ENCODE measurements at places on chromosomes 2 and 18.

- no peak for DNase-seq
Observed at GRCh38 chr2:3192920-3193319, 184.7 kb downstream of the EIPR1 start.

GRCh38 chr2:240958366-240959213 is 39.8 kb upstream of the SNED1 start:
- no peak for DNase-seq

DNA sequence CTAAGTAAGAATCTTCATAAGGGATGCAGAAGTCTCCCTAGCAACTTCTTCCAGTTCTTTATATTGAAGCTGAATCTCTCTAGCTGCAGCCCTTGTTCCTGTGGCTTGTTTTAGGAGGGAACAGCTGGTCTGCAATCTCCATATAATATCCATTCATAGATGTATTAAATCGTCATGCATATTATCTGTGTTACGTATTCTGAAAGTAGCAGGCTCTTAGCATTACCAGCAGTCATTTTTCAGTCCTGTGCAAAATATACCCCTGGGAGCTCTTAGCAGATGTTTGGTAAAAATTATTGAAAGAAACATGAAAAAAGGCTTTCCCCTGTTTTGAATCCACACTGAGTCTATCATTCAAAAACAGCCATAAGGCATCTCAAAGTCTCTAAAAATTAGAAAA is 385.3 kb downstream of the IRS1 start:
- no peak for DNase-seq

- no peak for DNase-seq
Observed at GRCh38 chr18:10270151-10270571, 184.3 kb upstream of the APCDD1 start.

DNA sequence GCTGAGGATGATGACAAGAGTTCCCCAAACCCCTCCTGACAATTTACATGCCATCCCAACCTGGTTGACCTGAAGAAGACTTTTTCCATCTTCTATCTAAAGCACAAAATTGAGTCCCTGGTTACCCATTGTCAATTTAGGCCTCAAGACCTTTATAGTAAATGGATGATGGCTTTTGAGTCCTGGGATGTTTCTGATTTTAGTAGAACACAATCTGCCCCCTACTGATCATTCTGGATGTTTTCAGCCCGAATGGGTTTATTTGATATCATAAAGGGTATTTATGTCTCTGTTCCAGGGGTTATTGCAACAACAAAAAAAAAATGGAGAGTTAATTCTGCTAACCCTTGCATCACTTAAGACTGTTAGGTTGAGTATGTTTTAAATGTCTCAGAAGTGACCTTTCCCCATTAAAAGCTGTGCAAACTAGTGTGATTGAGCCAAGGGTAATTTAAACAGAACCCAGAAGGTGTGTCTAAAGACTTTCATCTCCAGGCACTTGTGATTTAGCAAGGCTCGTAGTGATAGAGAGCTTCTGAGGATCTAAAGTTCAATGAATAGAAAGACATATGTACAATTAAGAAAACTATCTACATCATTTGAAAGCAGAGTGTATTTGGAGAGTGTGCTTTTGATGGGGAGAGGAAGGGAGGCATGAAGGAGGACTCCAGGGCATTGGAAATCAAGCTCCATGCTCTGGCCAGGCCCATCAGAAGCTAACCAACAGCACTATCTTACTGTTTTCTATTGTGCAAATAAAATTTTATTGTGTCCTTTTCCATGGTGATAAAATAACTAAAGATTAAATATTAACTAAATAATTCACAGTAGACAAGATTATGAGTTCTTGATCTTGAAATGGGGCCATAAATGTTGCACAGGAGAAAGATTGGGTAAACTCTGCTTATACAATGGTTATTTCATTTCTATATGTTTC is 96.6 kb upstream of the NOSTRIN start:
- DNase-seq: no peak

GRCh38 chr18:39843546-39843945 is 2111.5 kb upstream of the PIK3C3 start:
- no peak for DNase-seq

- no peak for DNase-seq
Observed at GRCh38 chr2:66571918-66572317, 137.0 kb downstream of the MEIS1 start.

DNA sequence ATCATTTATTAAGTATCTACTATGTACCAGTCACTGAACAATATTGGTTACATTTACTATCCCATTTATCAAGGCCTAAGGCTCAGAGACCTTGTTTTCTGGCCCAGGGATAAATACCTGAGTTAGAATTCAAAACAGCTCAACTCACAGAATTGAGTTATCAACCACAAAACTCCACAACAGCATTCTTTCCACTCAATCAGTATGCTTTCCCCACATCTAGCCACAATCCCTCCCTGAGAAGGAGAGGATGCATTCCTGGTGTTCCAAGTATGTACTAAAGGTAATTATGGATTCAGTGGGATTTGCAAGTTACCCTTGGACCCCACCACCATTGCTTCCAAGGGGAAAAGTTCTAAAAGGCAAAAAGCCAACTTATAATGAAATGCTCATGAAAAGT is 104.2 kb upstream of the PID1 start:
- DNase-seq: no peak

- DNase-seq: peak; percentile 53
Observed at GRCh38 chr2:158457092-158457825, 507 bp downstream of the PKP4 start.

DNA sequence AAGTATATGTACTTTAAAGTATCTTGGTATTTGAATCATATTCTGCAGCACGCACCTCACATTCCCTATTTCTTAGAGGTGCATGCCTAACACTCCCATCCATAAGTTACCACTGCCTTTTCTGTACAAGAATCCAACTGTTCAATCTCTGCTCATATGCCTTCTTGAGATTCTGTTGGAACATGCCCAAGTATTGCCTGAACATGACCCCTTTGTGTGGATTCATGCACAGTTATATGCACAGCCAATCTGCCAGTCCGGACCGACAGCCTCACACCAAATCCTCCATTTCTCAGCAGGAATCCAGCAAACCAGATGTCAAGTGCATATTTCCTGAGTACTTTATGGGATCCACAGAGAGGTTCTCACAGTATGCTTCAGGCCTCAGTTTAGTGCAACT is 222.0 kb downstream of the TMEM182 start:
- DNase-seq: no peak

GRCh38 chr2:197256547-197257170 is 53.9 kb downstream of the ANKRD44 start:
- no peak for DNase-seq

DNA sequence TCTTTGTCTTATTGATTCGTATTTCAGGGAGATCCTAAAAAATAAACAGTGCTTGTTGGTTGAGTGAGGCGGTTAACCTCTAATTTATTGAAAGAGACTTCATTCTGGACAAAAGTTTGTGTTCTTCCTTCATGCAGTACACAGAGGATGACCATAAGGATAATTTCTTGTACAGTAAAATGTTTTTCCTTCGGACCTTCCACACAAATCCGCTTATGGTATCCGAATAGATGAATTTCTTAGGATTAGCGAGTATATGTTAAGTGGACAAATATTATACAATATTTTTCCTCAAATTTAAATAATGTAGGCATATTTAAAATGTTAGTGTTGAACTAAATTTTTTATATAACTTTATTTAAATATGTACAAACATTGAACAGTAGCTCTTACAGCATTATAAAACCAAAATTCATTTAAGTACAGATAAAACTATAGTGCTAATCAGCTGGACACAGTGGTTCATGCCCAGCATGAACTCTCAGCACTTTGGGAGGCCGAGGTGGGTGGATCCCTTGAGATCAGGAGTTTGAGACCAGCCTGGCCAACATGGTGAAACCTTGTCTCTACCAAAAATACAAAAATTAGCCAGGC is 84.4 kb downstream of the LPIN1 start:
- no peak for DNase-seq

DNA sequence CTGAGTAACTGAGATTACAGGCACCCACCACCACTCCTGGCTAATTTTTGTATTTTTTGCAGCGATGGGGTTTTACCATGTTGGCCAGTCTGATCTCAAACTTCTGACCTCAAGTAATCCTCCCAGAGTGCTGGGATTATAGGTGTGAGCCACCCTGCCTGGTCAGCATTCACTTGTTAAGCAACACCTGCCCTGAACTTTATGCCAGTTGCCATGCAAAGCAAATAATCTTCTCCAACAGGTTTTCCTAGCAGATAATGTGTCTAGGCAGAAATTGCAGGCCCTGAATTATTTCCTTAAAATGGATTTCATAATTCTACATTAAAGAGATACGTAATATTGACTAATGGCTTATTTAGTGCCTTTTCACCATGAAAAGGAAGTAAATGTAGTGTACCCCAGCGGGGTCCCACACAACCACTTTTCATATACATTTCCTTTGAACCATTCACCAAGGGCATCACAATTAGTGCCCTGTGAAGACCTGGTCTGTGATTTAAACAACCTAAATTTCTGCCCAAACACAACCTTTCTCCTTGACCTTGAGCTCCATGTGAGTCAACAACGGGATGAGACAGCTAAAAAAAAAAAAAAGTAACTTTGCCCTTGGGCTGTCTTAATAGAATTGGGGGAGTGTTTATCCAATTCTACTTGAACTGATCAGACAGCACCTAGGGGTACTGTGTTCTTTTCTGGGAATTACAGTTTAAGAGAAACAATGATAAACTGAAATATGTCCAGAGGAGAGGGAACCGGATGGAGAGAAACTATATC is 41.6 kb downstream of the EEF1B2 start:
- no peak for DNase-seq

GRCh38 chr18:61992285-61992684 is 99.5 kb upstream of the RNF152 start:
- no peak for DNase-seq

- DNase-seq: no peak
Observed at GRCh38 chr2:176455816-176456291, 186.6 kb downstream of the MTX2 start.

DNA sequence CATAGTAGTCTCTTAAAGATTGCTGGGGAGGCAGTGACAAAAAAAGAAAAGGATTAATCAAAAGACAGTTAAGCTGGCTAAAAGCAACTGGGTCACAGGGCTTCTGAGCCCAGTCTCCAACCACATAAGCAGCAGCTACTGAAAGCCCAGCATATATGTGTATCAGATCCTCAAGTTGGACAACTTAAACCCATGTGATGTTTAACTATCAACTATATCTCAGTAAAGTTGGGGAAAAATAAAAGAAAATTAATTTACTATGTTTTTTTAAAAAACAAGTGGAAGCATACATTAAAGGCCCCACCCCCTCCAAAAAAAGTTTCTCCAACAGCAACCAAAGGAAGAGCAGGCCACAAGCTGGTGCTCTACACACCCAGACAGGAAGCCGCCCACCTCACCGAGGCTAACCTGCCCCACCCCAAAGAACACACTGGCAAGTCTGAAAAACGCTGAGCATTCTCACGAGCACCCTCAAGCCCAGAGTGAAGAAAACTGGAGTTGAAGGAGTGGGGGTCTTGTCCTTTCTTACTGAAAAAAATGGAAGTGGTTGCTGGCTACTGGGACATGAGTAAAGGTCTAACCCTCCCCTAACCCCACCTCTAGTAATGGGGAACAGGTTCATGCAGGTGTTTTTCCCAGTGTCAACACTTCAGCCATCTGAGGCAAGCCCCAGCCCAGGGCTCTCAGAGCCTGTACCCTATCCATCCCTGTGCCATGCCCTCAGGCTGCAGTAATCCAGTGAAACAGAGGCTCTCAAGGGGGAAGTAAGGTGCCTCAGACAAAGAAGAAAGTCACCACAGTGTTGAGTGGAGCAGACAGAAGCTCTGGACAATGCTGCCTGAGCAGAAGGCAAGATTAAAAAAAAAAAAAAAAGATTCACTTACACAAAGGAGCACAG is 106.3 kb downstream of the GYPC start:
- DNase-seq: peak; percentile 63

DNA sequence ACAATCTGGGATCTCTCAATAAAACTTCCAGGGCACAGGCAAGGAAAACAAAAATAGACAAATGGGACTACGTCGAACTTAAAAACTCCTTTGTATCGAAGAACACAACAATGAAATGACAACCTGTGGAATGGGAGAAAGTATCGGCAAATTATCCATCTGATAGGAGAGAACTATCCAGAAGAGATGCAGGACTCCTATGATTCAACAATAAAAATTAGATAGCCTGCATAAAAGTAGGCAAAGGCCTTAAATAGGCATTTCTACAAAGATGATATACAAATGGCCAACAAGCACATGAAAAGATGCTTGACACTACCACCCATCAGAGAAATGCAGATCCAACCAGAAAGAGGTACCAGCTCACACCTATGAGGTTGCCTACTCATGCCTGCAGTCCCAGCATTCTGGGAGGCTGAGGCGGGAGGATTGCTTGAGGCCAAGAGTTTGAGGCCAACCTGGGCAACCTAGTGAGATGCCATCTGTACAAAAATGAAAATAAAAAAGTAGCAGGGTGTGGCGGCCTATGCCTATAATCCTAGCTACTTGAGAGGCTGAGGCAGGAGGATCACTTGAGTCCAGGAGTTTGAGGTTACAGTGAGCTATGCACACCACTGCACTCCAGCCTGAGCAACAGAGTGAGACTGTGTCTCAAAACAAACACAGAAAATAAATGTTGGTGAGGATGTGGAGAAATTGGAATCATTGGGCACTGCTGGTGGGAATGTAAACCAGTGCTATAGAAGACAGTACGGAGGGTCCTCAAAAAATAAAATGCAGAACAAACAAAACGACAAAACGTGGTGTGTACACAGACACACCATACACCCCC is 21.6 kb downstream of the TWIST2 start:
- no peak for DNase-seq

DNA sequence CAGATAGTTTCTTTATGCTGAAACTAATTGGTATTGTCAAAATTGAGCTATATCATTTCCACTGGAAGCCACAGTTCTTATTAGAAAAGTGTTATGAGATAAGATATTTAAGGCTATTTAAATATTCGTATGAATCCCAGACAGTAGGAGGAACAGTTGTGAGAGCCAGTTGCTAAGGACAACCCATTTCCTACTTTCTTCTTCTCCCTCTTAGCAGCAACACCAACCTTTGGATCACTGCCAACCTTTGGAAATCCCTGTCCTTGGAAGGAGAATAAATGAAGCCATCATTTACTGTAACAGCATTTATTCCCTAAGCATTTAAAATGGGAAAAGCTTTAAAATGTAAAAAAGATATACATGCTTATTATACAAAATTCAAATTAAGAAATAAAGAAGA is 85.8 kb downstream of the PLCL1 start:
- no peak for DNase-seq
